HCT116 (cell line): ENCODE measurements at places on chromosomes 3 and 15.

- DNase-seq = no peak
Measured at GRCh38 chr3:180409170-180409569, 192.8 kb upstream of the TTC14 start.

GRCh38 chr3:23808525-23808924 lies 2.8 kb downstream of the UBE2E1 start:
- no peak for DNase-seq

GRCh38 chr15:49383266-49383665 lies 39.8 kb upstream of the FGF7 start:
- DNase-seq = no peak

- DNase-seq = no peak
Measured at GRCh38 chr3:52838561-52839267, 3.9 kb upstream of the MUSTN1 start.

- DNase-seq = no peak
Measured at GRCh38 chr3:197003461-197004385, 25.9 kb downstream of the MELTF start.

GRCh38 chr3:47491777-47492176 lies 16.0 kb upstream of the SCAP start:
- no peak for DNase-seq

- no peak for DNase-seq
Measured at GRCh38 chr3:113279686-113280085, 68.3 kb downstream of the BOC start.

GRCh38 chr3:85571835-85572234 lies 613.0 kb downstream of the CADM2 start:
- DNase-seq = no peak

GRCh38 chr3:197501496-197501878 lies 54.3 kb downstream of the BDH1 start:
- DNase-seq = no peak

GRCh38 chr15:58924327-58924726 lies 9.2 kb downstream of the SLTM start:
- DNase-seq = no peak

- no peak for DNase-seq
Measured at GRCh38 chr15:55823699-55824340, 80.9 kb upstream of the PRTG start.

- DNase-seq = no peak
Measured at GRCh38 chr3:55059027-55059629, 131.3 kb upstream of the LRTM1 start.

- DNase-seq = no peak
Measured at GRCh38 chr3:71974786-71975185, 189.8 kb upstream of the PROK2 start.

DNA sequence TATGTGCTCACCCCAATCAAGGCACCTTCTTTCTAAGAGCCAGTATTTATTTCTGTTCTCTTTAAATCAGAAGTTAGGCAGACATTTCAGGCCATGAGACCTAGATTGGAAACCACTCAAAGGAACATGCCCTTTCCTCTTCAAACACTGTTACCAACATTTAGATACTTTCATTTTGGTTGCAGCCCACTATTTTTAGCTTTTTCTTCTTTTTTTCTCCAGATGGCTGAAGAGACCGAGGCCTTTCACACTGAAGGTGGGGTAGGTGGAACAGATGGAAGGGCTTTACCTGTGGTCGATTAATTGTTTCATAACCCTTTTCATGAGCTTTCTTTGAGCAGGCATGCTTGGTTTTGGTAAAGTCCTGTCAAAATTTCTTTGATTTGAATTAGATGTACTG lies 10.9 kb upstream of the LZTFL1 start:
- no peak for DNase-seq

DNA sequence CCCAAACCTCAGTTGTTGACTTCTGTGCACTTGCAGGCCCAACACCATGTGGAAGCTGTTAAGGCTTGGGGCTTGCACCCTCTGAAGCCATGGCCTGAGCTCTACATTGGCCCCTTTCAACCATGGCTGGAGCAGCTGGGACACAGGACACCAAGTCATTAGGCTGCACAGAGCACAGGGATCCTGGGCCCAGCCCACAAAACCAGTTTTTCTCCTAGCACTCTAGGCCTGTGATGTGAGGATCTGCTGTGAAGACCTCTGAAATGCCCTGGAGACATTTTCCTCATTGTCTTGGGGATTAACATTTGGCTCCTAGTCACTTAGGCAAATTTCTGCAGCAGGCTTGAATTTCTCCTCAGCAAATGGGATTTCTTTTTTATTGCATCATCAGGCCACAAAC lies 1255.7 kb downstream of the ZPLD1 start:
- DNase-seq = no peak
